ENCODE measurements at places on chromosomes 13 and 19. TPM values are rescaled to one million over a fixed set of nuclear protein-coding genes. Genes with fewer than 3 reads are reported as not detected.

The FFAR3 gene
- total RNA-seq, result not detected

The TRAPPC6A gene
- 41.2 TPM for total RNA-seq

The PSG4 gene
- total RNA-seq, result 0.71 TPM

The CEACAM20 gene
- 0.06 TPM for total RNA-seq

The ONECUT3 gene
- not detected for total RNA-seq

The IGFL1 gene
- 1.5 TPM for total RNA-seq

The CYP2A7 gene
- not detected for total RNA-seq

The LIM2 gene
- not detected for total RNA-seq

The TMC4 gene
- 0.94 TPM for total RNA-seq

The CEACAM19 gene
- 12.6 TPM for total RNA-seq

The ZNF440 gene
- total RNA-seq, result 0.02 TPM

Measured in A549 treated with dexamethasone at 1 μM for 4 hours (cell line).